ENCODE measurements at places on chromosomes 6 and 20.

- DNase-seq: no peak
These were observed 90.0 kb downstream of the ELOVL5 start for GRCh38 chr6:53258774-53259155.

GRCh38 chr20:32967961-32968457 lies 36.2 kb downstream of the SUN5 start:
- DNase-seq: no peak

GRCh38 chr6:53284901-53285300 lies 63.8 kb downstream of the ELOVL5 start:
- no peak for DNase-seq

DNA sequence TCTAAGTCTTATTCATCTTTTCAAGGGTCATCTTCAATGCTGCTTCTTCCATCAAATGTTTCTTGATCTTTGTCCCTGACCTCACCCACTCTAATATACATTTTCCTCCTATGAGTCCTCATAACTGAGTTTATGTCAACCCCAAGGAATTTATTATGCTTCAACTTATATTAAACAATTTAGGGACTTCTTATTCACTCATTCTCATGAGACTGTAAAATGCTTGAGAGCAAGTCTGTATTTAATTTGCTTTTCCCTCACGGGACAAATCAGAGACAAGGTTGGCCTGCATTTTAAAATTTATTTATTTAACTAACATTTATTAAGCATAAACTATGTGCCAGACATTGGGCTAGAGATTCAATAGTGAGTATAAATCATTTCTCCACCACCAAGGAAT lies 312.0 kb upstream of the NT5E start:
- no peak for DNase-seq

DNA sequence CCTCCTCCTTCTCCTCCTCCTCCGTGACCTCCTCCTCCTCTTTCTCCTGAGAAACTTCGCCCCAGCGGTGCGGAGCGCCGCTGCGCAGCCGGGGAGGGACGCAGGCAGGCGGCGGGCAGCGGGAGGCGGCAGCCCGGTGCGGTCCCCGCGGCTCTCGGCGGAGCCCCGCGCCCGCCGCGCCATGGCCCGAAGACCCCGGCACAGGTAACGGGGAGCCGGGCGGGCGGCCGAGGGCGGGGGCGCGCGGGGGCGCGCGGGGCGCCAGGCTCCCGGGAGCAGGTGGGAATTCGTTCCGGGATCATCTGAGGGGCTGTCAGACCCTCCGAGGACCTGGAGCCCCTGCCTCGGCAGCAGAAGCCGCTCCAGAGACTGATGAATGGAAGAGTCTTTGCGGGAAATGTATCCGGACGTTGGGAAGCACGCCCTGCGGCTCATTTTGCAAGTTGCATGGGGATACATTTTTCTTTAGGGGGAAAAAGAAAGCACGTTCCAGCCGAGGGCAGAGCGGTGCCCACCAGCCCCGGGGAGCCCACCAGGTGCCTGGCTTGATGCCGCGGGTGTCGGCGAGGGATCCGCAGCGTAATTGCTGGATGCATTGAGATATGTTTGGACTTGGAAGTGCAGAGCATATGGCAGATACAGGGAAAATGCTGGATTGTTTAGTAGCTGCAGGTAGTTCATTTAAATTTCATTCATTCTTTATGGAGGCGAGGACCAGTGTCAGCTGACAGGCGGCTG lies 394 bp downstream of the MYB start:
- no peak for DNase-seq

GRCh38 chr20:3248167-3248992 lies 9.4 kb upstream of the SLC4A11 start:
- no peak for DNase-seq

DNA sequence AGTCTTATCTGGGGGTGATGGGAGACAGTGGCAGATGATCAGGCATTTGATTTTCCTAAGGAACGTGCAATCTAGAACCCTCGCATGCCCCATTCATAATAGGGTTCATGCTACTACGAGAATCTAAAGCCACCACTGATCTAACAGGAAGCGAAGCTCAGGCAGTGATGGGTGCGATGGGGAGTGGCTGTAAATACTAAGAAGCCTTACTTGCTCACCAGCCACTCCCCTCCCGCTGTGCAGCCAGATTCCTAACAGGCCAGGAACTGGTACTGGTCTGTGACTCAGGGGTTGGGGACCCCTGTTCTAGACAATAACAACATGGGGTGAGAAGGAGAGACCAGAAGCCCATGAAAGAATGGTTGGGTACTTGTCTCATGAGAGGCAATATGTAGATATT lies 4.5 kb downstream of the TREML4 start:
- DNase-seq: no peak

DNA sequence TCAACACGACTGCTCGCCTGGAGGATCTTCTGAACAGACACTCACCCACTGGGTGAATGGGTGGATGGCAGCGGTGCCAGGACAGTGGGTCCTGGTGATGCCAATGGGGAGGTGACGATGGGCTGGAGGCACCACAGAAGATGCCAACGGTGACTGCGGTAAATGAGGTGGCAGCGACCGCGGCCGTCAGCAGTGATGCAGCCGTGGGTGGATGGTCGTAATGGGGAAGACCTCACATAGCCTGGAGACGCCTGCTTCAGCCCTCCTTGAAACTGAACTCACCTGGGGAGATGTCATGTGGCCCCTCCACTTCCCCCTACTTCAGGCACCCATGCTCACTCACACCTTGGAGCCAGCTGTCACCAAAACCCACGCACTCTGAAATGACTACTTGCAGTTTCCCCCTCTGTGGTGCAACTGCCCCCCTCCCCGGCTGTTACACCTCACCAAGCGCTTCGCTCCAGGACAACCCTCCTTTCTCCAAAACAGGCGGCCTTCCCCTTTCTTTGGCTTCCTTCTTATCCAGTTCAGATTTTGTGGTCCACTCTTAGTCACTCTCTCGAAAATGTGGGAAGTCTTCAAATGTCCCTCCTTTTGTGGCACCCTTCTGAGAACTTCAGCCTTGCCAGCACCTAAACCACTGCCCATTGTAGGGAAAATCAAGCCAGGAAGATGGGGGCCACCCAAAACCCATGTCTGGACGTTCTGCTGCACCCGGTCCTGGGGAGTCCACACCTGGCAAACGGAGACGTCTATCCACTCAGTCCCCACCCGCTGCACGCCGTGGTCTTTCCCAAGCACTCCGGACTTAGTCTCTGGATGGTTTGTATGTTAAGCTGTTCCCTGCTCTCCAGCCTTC lies 10.4 kb upstream of the ABHD16B start:
- DNase-seq: peak; percentile 87

DNA sequence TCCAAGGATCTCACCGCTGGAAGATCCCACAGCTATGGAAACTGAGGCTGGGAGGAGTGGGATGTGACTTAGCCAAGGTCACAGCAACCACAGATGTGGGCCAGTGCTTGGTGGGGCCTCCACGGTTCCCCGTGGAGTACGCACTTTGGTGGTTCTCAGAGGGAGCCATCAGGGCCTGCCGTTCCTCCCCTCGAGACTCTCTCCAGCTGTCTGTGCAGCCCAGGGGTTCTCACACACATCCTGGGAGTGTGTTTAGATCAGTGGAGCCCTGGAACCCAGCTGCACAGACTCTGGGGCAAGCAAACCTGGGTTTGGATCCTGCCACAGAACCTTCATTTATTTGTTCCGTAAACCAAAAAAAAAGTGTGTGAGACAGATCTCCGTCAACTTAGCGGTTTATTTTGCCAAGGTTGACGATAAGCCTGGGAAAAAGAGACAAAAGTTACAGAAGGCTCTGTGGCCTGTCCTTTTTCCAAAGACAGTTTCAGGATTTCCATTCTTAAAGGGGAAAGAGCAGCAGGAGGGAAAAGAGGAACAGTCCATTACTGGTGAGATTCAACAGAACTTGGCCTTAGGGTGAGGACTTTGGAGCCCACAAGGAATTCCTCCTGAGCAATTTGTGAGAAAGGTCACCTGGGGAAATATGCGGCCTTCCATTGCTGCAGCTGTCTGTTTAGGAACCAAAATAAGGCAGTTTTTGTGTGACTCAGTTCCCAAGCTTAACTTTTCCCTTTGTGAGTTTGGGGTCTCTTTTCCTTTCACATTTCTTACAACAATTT lies 13.6 kb upstream of the MYMX start:
- no peak for DNase-seq

DNA sequence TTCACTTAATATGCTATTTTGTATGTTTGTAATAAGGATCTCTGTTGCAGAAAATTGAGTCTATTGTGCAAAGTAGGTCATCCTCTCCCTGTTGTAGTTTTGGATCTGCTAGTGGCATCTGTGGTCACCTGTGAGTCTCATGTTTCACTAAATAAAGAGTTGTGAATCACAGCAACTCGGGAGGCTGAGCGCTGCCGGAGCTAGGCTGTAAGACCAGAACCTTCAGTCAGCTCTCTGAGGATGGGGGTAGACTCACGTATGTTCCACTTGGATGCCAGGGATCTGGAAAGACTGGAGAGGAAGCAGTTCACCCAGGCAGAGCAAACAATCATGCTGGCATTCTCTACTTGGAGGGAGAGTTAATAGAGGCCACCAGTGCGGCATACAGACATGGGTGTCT lies 187.3 kb upstream of the FOXA2 start:
- no peak for DNase-seq

DNA sequence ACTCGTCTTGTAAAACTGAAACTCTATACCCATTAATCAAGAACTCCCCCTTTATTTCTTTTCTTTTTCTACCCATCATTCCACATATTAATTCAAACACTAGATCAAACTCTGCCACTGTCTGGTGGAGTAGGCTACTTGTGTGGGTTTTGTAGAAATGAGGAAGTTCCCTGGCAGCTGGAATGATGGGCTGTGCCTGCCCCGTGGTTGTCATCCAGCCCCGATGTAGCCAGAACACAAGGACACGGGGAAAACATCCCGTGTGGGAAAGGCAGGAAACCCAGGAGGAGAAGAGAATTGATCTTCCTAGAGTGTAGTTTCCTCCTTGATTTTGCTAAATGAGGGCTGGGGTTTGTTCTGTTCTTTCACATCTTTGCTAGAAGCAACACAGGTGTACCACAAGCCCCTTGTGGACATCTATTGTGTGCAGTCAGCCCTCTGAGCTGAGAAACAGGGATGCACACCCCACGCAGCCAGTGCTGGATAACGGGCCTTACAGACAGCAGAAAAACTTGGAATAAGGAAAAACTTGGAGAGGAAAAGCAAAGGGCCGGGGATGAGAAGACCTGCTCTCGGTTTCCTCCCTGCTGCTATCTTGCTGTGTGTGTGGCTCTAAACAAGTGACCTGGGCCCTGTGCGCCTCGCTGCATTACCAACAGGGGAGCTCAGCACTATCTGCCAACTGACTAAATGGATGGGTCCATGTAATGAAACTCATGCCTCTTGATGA lies 88.0 kb downstream of the SCML4 start:
- DNase-seq: no peak

GRCh38 chr6:170288091-170288631 lies 2.7 kb downstream of the DLL1 start:
- no peak for DNase-seq

- no peak for DNase-seq
These were observed 30.5 kb upstream of the AKAP12 start for GRCh38 chr6:151209071-151209831.

- DNase-seq: no peak
These were observed 1201.1 kb upstream of the GJE1 start for GRCh38 chr6:140931581-140931980.

- no peak for DNase-seq
These were observed 10.2 kb downstream of the CASS4 start for GRCh38 chr20:56422076-56422823.

GRCh38 chr6:98838975-98839374 lies 4.6 kb downstream of the POU3F2 start:
- no peak for DNase-seq

- no peak for DNase-seq
These were observed 31.9 kb upstream of the FABP7 start for GRCh38 chr6:122747573-122747972.

DNA sequence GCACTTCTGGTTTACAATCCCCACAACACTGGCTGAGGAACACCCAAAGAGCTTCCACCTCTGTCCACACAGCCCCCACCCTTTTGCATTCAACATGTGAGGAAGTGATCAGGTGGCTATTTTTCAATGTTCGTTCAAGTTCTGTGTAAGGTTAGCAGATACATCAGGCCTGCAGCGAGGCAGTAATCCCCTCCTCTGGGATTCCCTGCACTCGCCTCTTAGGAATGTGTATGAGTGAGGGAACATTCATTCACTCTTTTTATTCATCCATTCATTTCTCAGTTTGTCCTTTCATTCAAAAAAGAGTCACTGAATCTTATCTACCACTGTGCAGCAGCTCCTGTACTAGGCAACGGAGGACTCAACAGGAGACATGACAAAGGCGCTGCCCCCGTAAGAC lies 236.4 kb upstream of the PRDM1 start:
- DNase-seq: no peak

DNA sequence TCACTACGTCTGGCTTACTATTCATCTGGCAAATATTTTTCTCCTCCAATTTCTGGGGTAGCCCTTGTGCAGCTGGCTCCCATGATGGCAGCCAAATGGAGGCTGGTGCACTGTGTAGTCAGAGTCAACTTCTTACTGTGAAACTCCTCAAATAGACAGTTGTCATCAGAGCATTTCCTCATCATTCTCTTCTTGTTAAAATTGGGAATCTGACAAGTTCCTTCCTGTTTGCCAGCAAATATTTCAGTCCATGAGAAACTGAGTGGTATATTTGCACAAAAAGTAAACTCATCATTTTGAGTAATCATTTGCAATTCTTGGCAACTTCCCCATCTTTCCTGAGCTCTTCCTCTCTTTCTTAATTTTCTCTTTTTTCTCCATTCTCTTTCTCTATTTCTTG lies 394.9 kb upstream of the RGS17 start:
- DNase-seq: no peak

DNA sequence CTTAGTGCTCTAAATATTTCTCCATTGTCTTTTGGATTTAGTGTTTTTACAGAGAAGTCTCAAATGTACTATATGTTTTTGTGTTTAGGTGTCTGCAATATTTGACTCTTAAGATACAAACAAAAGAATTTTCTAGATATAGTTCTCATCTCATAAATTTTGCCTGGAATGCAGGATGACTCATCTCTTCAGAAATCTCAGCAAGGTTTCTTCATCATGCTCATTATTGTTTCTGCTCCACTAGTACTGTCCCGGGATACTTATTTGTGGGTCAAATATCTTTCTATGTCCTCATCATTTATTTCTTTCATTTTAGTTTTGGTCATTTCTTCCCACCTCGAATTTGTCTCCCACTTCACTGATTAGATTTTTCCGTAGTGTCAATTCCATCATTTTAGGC lies 9.5 kb downstream of the AHI1 start:
- DNase-seq: no peak

DNA sequence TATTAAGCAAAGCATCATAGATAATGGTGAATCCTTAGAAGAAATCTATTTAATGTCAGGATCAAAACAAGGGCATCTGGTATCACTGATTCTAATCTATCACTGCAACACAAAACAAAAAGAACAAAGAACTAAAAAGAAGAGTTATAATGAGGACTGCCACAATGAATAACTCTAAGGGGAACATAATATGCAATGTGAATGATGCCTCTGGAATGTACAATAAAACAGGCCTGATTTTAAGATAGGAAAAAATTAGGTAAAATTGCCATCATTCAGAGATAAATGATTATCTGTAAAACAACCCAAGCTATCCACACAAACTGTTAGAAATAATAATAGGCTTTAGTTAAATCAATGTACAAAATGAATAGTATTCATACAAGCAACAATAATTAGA lies 936.7 kb upstream of the CITED2 start:
- DNase-seq: no peak
